ENCODE measurements at places on chromosomes 6 and 20.

DNA sequence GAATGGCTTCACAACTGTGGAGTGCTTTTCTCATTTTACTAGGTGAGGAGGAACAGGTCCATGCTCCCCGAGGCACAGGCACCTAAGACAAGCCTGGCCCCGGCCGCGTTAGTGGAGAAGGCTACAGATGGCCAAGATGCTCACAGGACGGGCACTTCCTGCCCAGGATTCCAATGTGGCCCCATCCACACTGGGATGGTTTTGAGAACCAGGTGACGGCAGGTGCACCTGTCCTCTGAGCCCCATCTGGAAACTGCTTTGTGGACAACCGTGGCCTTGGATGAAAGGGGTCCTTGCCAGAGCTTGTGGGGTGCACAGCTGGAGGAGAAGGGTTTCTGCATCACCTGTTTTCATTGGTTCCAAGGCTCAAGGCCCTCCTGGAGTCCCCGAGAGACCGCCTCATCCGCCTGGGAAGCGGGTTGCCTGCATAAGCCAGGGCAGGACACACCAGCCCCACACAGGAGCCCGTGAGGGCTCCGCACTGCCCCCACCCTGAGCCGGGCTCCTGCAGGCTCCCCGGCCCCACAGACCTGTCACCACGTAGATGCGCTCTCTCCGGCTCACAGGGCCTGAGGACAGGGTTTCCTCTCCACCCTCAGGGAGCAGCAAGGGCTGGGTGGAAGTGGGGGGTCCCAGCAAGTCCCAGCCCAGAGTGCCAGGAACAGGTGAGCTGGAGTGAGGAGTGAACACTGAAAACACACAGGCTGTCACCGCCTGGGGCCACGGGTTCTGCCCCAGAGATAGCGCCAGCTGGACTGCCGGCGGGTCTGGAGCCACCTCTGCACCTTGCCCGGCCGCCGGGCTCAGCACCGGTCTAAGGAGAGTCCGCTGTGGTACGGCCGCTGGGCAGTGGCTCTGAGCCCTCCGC is 18.3 kb downstream of the NTSR1 start:
- no peak for DNase-seq
- peaks cover 5% of the 10 kb centered on the region for H3K4me1 ChIP-seq
- no peak overlapping the region for H3K4me3 ChIP-seq

DNA sequence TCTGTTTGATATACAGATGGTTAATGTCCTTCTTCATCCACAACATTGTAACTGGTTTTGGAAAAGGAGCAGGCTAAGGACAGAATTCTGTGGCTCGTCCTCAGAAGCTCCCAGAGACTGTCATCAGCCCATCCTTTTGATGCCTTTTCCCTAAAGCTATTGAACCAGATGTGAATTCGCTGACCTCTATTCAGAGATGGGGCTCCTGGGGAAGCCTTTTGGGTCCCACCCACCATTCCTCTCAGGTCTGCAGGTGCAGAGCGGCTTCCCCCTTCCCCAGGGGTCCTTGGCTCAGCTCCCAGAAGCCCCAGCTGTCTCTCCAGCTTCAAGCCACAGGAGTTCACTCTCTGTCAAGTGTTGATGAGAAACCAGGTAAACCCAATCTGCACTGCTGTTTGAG is 191.7 kb downstream of the SMOC2 start:
- H3K4me3 ChIP-seq, result no peak overlapping the region
- no peak overlapping the region for H3K27ac ChIP-seq
- H3K36me3 ChIP-seq, result no peaks in the 10 kb centered on the region
- H3K27me3 ChIP-seq, result no peaks in the 10 kb centered on the region
- no peaks in the 10 kb centered on the region for H3K4me1 ChIP-seq

GRCh38 chr6:11650025-11650696 is 112.6 kb downstream of the TMEM170B start:
- no peaks in the 10 kb centered on the region for H3K27me3 ChIP-seq
- no peak for DNase-seq
- no peaks in the 10 kb centered on the region for H3K4me1 ChIP-seq
- H3K27ac ChIP-seq, result no peak overlapping the region

- no peaks in the 10 kb centered on the region for H3K27me3 ChIP-seq
- no peaks in the 10 kb centered on the region for H3K36me3 ChIP-seq
- no peak for DNase-seq
- H3K27ac ChIP-seq, result no peak overlapping the region
These were observed 315.9 kb downstream of the NKAIN2 start for GRCh38 chr6:124119596-124119995.

- peaks cover 13% of the 10 kb centered on the region for H3K27me3 ChIP-seq
- DNase-seq, result no peak
- H3K27ac ChIP-seq, result no peak overlapping the region
- H3K4me3 ChIP-seq, result no peak overlapping the region
These were observed 12.0 kb upstream of the GRM4 start for GRCh38 chr6:34157851-34158250.

DNA sequence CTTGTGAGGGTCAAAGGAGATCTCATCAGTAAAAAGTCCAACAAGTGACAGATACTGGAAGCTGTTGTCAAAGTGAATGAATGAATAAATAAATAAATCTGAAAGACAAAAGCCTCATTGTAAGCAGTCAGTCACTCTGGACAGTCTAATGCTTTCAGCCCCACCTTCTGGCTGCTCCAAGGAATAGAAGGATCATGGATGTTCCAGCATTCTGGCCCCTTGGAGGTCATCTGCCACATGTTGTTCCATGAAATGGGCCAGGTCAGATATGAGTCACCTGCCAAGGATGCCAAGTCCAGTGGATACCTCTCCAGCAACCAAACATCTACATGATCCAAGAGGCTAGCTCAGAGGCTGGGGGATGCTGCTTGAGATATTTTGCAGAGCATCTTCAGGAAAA is 185.6 kb downstream of the BMP7 start:
- no peak overlapping the region for H3K27ac ChIP-seq
- no peak overlapping the region for H3K4me3 ChIP-seq
- H3K27me3 ChIP-seq, result no peaks in the 10 kb centered on the region
- H3K36me3 ChIP-seq, result no peaks in the 10 kb centered on the region
- DNase-seq, result no peak
- no peaks in the 10 kb centered on the region for H3K4me1 ChIP-seq

DNA sequence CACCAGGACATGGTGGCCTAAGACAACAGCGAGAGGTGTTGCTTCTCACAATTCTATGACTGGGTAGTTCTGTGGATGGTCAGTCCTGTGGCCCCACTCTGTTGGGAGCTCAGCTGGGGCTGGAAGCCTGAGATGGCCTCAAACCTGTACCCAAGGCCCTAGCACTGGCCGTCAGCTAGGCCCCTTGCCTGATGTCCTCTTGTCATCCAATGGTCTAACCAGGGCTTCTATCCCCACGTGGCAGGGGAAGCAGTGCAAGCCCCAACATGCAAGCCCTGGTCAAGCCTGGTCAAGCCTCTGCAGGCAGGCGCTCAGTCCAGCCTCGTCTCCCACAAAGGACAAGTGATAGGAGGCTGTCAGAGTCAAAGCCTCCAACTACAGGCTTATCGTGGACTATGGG is 196.5 kb upstream of the CST7 start:
- H3K4me3 ChIP-seq, result no peak overlapping the region
- DNase-seq, result no peak
- H3K27me3 ChIP-seq, result no peaks in the 10 kb centered on the region
- H3K36me3 ChIP-seq, result no peaks in the 10 kb centered on the region

- no peaks in the 10 kb centered on the region for H3K27me3 ChIP-seq
- no peak overlapping the region for H3K4me3 ChIP-seq
- no peak overlapping the region for H3K27ac ChIP-seq
- no peaks in the 10 kb centered on the region for H3K4me1 ChIP-seq
- no peak for DNase-seq
These were observed 157.6 kb upstream of the OLIG3 start for GRCh38 chr6:137651591-137652335.

GRCh38 chr6:146598772-146599405 is at the start of gene ADGB:
Gene ADGB, plus strand, starts transcription at chr6:146598972. Its CDS starts 69 bp downstream, at chr6:146599041.
- no peak within 1 kb of the TSS for H3K27ac ChIP-seq
- no peaks in the 10 kb centered on the region for H3K4me1 ChIP-seq
- no peak within 1 kb of the TSS for H3K4me3 ChIP-seq
- no peak for DNase-seq
- no peaks in the 10 kb centered on the region for H3K27me3 ChIP-seq
- no peaks in the 10 kb centered on the region for H3K36me3 ChIP-seq

GRCh38 chr20:13205425-13205824 is 15.6 kb upstream of the ISM1 start:
- H3K27me3 ChIP-seq, result no peaks in the 10 kb centered on the region
- no peak overlapping the region for H3K27ac ChIP-seq
- DNase-seq, result no peak
- no peak overlapping the region for H3K4me3 ChIP-seq

GRCh38 chr20:59772931-59773913 is 160.2 kb downstream of the SYCP2 start:
- no peak for DNase-seq
- H3K27ac ChIP-seq, result no peak overlapping the region
- H3K36me3 ChIP-seq, result no peaks in the 10 kb centered on the region
- H3K4me1 ChIP-seq, result no peaks in the 10 kb centered on the region

GRCh38 chr20:52518735-52519134 is 327.2 kb upstream of the ZFP64 start:
- H3K27ac ChIP-seq, result no peak overlapping the region
- H3K4me3 ChIP-seq, result no peak overlapping the region

GRCh38 chr6:819122-819521 is 126.2 kb upstream of the EXOC2 start:
- no peaks in the 10 kb centered on the region for H3K36me3 ChIP-seq
- no peak overlapping the region for H3K4me3 ChIP-seq
- H3K27me3 ChIP-seq, result no peaks in the 10 kb centered on the region
- H3K4me1 ChIP-seq, result no peaks in the 10 kb centered on the region
- no peak for DNase-seq

DNA sequence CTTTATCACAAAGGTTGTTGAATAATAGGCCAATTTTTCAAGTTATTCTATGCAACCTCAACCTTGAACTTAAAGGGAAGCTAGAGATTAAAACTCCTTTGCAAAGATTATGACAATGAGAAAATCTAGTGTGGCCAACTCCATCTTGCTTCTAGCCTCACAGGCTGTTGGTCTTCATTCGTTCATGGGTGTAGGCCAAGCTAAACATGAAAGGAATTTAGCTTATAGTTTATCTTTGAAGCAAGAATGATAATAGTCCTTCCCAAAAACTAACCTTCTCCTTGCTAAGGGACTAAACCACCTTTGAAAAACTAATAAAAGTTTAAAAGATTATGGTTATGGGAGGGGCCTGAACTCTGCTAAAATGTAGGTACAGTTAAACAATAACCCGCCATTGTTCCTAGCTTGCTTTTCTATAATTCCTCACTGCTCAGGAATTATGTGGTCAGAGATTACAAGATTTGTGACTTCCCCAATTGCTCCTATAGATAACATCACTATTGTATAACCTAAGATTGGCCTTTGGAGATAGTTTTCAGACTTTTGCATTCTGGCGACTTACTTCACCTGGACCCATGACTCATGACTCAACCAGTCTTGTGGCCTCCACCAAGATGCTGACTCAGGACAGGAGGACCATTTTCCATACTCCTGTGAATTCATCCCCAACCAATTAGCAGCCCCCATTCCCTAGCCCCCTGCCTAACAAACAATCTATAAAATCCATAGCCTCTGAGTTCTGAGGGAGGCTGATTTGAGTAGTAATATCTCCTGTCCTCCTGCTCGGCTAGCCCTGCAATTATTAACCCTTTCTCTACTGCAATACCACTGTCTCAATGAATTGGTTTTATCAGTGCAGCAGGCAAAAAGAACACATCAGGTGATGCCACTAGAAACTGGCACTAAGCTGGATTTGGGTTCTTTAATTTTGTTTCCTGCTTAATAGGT is 154.5 kb downstream of the CD83 start:
- H3K27me3 ChIP-seq, result no peaks in the 10 kb centered on the region
- DNase-seq, result no peak
- no peak overlapping the region for H3K27ac ChIP-seq

Measured in effector memory CD4-positive, alpha-beta T cell (primary cell).